ENCODE measurements at places on chromosomes 6 and 20. TPM values are rescaled to one million over a fixed set of nuclear protein-coding genes. Genes with fewer than 3 reads are reported as not detected.

Gene OPN5
- not detected for total RNA-seq

Gene TFAP2C
- not detected for total RNA-seq

Gene RIMS4
- total RNA-seq = not detected

Gene MED20
- 33.0 TPM for total RNA-seq

Gene C6orf118
- not detected for total RNA-seq

Gene RFX6
- not detected for total RNA-seq

Gene MYT1
- not detected for total RNA-seq

Gene CD109
- total RNA-seq = 2.2 TPM

Gene BRD2
- total RNA-seq = 347 TPM

Gene GJA1
- total RNA-seq = not detected
